Activated CD4-positive, alpha-beta memory T cell treated with anti-CD3 and anti-CD28 coated beads, Interleukin-2, amount 10 ng/mL, durations not matched to agents 7 days and 5 days (primary cell): ENCODE measurements at places on chromosomes 3 and 15.

DNA sequence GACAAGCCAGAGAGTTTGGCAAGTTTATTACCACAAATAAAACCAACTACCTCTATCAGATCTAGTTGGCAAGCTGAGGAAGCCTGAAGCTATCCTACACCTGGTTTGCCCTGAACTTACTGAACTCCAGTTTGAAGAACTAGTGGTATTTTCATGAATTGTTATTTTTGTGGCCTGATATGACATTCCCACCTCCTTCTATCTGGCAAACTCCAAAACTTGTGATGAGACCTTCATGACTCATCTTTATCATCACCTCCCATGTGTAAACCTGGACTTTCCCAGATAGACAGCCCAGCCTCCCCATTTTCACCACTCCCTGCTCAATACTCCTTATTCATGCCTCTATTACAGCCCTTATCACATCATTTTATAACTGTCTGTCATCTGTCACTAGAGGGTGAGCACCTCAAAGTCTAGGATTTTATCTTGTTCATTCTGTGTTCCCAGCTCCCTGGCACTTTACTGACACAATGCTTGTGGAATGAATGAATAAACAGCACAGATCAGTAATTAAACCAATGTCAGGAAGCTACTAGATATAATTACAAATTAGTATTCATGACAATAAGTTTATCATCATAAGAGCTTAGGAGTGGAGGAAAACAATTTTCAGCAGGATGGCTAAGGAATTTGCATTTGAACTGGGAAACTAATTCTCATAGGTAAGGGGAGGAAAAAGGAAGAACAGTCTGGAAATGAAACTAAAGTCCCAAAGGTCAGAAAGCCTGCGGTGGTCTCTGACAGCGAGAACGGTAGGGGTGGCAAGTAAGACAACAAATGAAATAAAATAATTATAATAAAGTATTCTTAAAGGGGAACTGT is 13.2 kb upstream of the TRANK1 start:
- no peaks in the 10 kb centered on the region for H3K27me3 ChIP-seq
- no peak overlapping the region for H3K4me3 ChIP-seq
- peaks cover 7% of the 10 kb centered on the region for H3K4me1 ChIP-seq
- no peaks in the 10 kb centered on the region for H3K36me3 ChIP-seq

GRCh38 chr3:25897019-25897418 is 107.1 kb downstream of the OXSM start:
- no peaks in the 10 kb centered on the region for H3K36me3 ChIP-seq
- no peak for DNase-seq
- H3K27me3 ChIP-seq: no peaks in the 10 kb centered on the region
- H3K4me1 ChIP-seq: peaks cover 3% of the 10 kb centered on the region
- H3K27ac ChIP-seq: no peak overlapping the region

GRCh38 chr3:71456156-71456555 is 127.4 kb downstream of the FOXP1 start:
- peaks cover 66% of the 10 kb centered on the region for H3K4me1 ChIP-seq
- no peaks in the 10 kb centered on the region for H3K27me3 ChIP-seq
- no peak for DNase-seq
- H3K4me3 ChIP-seq: peak overlapping the region; percentile 36

DNA sequence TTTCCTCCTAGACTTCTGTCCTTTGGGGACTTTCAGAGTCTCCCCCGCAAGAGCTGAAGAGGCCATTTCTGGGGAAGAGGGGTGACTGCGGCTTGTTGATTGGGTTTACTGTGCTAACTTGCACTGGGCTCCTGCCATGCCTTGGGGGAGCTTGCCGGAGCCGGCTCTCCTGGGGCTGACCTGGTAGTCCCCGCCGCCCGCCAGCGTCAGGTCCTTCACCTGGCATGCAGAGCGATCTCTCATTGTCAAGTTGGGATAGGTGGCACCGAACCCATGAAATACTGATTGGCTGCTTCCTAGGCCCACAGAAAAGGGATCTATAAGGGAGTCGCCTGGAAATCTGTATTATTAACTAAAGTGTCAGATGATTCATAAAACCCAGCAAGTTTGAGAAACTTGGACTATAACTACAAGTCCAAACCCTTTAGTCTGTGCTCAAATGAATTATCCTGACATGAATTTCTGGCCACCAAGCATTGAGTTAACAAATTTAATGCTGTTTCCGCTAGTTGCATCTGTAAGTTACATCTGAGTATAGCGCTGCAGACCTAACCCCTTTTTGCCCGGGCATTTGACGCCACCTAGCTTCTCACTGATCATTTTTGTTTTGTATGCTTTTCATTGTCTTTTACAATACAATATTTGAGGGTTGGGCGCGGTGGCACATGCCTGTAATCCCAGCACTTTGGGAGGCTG is 607 bp upstream of the IMP3 start:
- DNase-seq: peak; percentile 73
- H3K4me1 ChIP-seq: peaks cover 41% of the 10 kb centered on the region
- H3K27me3 ChIP-seq: no peaks in the 10 kb centered on the region
- peak overlapping the region; percentile 86 for H3K4me3 ChIP-seq

DNA sequence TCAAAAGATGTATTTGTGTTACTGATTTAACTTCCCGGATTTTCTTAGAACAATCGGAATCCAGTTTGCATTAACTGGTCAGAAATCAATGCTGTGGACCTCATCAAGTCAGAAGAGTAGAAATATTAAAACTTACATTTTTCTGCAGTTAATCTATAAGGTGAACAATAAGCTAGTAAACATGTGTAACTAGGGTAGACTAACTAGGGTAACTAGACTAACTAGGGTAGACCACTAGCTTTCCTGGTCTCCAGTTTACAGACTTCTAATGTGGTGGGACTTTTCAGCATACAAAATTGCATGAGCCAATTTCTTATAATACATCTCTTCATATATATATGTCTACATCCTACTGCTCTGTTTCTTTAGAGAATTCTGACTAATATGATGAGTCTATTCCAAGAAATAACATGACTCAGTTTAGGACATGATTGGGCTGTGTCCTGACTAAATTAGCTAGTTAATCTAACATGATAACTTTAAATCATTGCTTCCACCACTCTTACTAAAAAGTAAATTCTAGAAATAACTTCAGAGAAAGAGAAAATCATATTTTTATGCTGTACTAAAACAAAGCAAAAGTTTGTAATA is 5.3 kb downstream of the PLSCR2 start:
- peaks cover 23% of the 10 kb centered on the region for H3K4me1 ChIP-seq
- H3K36me3 ChIP-seq: no peaks in the 10 kb centered on the region
- no peak overlapping the region for H3K4me3 ChIP-seq
- no peaks in the 10 kb centered on the region for H3K27me3 ChIP-seq
- no peak for DNase-seq
- no peak overlapping the region for H3K27ac ChIP-seq

DNA sequence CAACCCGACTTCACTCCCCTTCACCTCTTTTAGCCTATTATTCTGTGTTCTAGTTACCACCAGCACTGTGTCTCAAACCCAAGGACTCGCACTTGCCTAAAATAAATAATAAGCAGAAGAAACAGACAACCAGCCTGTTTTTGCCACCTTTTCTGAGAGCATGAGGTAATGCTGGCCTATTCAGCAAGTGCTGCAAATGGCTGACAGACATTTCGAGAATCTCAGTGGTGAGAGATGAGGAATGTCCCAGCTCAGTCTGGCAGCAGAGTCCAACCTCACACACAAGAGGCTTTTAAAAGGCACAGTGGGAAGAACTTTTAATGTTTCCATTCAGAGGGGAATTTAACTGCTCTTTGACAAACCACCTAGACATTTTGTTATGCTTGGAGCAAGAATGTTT is 143.3 kb upstream of the GMNC start:
- H3K4me1 ChIP-seq: no peaks in the 10 kb centered on the region
- no peak overlapping the region for H3K27ac ChIP-seq
- no peaks in the 10 kb centered on the region for H3K36me3 ChIP-seq

DNA sequence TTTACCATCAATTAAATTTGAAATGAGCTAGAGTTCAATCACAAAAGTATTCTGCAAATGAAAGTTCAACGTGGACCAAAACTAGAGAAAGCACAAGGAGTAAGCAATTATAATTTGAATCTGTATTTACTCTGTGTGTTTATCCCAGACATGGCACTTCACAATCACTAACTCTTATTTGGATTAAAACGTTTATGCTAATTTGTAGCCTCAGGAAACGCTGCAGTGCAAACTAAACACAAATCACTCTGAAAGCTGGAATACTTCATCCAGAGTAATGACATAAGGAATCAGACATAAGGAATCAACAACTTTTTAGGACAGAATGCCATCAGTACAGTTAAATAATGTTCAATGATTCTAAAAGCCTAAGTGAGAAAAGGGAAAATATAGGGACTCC is 18.5 kb downstream of the CEP152 start:
- no peak for DNase-seq
- H3K4me1 ChIP-seq: peaks cover 26% of the 10 kb centered on the region
- H3K27me3 ChIP-seq: no peaks in the 10 kb centered on the region
- H3K36me3 ChIP-seq: peaks cover 72% of the 10 kb centered on the region
- no peak overlapping the region for H3K4me3 ChIP-seq
- H3K27ac ChIP-seq: no peak overlapping the region

GRCh38 chr15:101803209-101803608 is at the start of gene OR4F6:
Gene OR4F6 (plus strand): TSS chr15:101803509. CDS start chr15:101805720, 2,211 bp downstream.
- H3K4me1 ChIP-seq: no peaks in the 10 kb centered on the region
- DNase-seq: no peak
- H3K27ac ChIP-seq: no peak within 1 kb of the TSS
- H3K36me3 ChIP-seq: no peaks in the 10 kb centered on the region
- H3K27me3 ChIP-seq: peaks cover 12% of the 10 kb centered on the region

DNA sequence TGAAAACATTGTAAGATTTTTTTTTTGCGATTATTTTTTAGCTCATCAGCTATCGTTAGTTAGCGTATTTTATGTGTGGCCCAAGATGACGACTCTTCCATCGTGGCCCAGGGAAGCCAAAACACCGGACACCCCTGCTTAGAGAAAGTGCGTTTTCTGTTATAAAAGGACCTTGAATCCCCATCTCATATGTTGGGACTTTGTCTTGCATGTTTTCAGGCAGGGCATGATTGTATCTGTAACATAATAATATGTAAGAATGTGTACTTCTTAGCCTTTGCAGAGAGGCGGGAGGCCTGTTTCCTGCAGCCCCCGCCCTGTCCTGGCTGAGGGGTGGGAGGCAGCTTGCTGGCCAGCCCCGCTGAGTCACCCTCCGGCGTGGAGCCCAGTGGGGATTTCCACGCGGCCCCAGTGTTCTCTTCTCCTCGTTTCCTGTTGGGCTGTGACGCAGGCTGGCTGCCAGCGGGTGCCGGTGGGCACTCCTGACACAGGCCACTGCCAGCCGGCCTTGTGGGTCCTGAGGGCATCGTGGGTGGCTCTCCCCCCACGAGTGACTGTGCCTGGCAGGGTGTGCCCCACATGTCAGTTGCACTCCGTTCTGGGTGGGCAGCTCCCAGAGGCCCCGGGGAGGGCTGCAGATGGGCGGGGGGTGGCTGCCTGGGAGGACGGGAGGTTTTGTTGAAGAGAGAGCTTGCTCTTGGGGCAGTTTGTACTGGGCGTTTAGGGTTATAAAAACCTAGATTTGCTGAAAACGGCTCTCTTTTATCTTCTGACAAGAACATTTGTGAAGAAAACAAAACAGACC is 55.6 kb downstream of the SMAD3 start:
- no peaks in the 10 kb centered on the region for H3K27me3 ChIP-seq
- H3K4me3 ChIP-seq: peak overlapping the region; percentile 23
- H3K4me1 ChIP-seq: peaks cover 95% of the 10 kb centered on the region
- peak overlapping the region; percentile 77 for H3K27ac ChIP-seq
- peak; percentile 86 for DNase-seq

- H3K27me3 ChIP-seq: peaks cover 21% of the 10 kb centered on the region
- no peaks in the 10 kb centered on the region for H3K36me3 ChIP-seq
- H3K27ac ChIP-seq: no peak overlapping the region
- peak; percentile 15 for DNase-seq
Measured at GRCh38 chr15:89506026-89506686, 9.8 kb upstream of the RHCG start.

DNA sequence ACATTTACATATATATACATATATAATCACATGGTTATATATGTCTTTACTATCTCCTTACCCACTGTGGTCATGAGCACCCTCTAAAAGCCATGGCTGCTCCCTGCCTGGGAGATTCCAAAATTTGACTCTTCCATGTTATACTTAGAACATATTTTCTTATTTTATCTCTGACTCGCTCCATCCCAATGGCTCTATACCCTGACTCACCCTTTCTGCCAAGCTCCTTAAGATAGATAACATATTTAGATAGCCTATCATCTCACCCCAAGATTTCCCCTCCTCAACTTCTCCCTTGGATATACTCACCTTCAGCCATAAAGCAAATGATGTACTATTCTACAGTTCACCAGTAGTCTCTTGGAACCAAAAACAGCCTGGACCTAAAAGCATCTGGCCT is 65.1 kb downstream of the CD200R1L start:
- no peaks in the 10 kb centered on the region for H3K27me3 ChIP-seq
- H3K4me1 ChIP-seq: peaks cover 3% of the 10 kb centered on the region
- no peaks in the 10 kb centered on the region for H3K36me3 ChIP-seq
- H3K27ac ChIP-seq: no peak overlapping the region
- H3K4me3 ChIP-seq: no peak overlapping the region

- peaks cover 3% of the 10 kb centered on the region for H3K4me1 ChIP-seq
- no peaks in the 10 kb centered on the region for H3K36me3 ChIP-seq
- peaks cover 46% of the 10 kb centered on the region for H3K27me3 ChIP-seq
- H3K4me3 ChIP-seq: peak overlapping the region; percentile 43
- H3K27ac ChIP-seq: no peak overlapping the region
Measured at GRCh38 chr3:50502584-50503423, 630 bp downstream of the CACNA2D2 start.

DNA sequence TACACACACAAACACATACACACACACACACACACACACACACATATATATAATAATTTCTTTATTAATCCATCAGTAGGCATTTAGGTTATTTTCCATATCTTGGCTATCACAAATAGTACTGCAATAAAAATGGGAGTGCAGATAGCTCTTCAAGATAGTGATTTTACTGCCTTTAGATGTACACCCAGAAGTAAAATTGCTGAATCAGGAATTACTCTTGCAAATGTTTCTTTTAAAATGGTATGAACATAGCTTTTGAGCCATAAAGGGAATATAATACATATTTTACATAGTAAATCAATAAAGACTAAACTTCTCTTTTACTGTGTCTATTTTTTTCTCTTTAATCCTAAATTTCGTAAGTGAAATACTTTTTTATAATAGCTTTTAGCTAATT is 1251.1 kb downstream of the ZPLD1 start:
- DNase-seq: no peak
- no peaks in the 10 kb centered on the region for H3K4me1 ChIP-seq
- H3K36me3 ChIP-seq: no peaks in the 10 kb centered on the region
- no peak overlapping the region for H3K4me3 ChIP-seq
- no peak overlapping the region for H3K27ac ChIP-seq
